Effector memory CD8-positive, alpha-beta T cell (primary cell): ENCODE measurements at places on chromosomes 7 and 10.

DNA sequence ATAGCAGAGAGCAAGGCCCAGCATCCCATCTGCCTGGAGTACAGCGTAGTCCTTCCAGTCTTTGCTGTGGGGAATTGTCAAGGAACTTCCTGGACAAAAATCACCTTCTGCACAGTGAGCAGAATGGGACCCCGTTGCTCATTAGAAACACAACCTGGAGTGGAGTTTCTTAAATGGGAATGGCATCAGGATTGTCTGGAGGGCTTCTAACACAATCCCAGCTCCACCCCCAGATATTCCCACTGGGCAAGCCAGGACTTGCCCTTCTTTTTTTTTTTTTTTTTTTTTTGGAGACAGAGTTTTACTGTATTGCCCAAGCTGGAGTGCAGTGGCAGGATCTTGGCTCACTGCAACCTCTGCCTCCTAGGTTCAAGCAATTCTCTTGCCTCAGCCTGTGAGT lies 356.4 kb downstream of the GALNT17 start:
- DNase-seq, result no peak
- no peaks in the 10 kb centered on the region for H3K4me1 ChIP-seq
- no peak overlapping the region for H3K4me3 ChIP-seq
- H3K36me3 ChIP-seq, result no peaks in the 10 kb centered on the region

- no peak overlapping the region for H3K27ac ChIP-seq
- H3K4me3 ChIP-seq, result no peak overlapping the region
Measured at GRCh38 chr7:85014936-85015660, 171.8 kb downstream of the SEMA3D start.

DNA sequence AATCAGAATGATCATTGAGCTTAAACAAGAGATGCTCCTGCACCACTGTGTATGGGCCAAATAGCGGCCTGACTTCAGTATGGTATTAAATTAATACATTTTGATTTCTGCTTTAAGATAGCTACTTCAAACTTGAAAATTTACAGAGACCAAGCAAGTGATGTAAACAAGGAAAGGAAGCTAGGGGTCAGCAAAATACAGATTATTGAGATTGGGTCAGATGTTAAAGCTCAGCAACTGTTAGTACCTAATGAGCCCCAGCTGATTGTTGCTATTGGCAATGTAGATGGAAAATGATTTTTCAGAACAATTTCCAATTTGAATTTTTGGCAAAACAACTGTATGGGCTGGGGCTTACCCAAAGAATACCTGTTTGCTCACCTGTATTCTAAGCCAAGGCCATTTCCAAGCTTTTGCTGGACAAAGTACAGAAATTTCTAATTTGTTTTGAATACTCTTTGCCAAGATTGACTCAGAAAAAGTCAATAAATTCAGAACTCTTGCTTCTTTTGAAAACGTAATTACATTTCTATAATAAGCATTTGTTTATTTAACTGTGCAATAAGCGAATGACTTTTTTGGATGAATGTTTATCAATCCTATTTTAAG lies 23.0 kb upstream of the DLD start:
- H3K4me1 ChIP-seq, result peaks cover 11% of the 10 kb centered on the region
- no peak overlapping the region for H3K4me3 ChIP-seq
- H3K27ac ChIP-seq, result no peak overlapping the region
- H3K36me3 ChIP-seq, result peaks cover 3% of the 10 kb centered on the region

- H3K36me3 ChIP-seq, result peaks cover 3% of the 10 kb centered on the region
- no peak overlapping the region for H3K27ac ChIP-seq
- H3K27me3 ChIP-seq, result peaks cover 19% of the 10 kb centered on the region
- no peaks in the 10 kb centered on the region for H3K4me1 ChIP-seq
Measured at GRCh38 chr10:69902835-69903535, 101.3 kb downstream of the COL13A1 start.

DNA sequence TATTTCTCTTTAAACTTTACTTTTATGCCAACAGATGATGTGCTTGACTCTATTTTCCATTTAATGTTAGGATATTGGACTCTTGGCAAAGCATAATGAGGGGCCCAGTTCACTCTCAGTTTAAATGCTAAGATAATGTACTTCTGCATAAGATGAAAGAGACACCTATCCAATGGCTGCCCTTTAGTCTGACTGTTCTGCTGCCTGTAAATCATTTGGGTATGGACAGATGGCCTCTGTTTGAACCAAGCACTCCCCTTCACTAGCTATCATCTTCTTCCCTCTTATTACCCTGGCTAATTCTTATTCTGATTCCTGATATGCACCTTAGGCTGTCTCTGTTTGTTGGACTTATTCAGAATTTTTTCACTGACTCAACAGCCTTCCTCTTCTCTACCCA lies 72.1 kb downstream of the SEM1 start:
- H3K4me3 ChIP-seq, result no peak overlapping the region
- no peaks in the 10 kb centered on the region for H3K36me3 ChIP-seq
- H3K4me1 ChIP-seq, result no peaks in the 10 kb centered on the region
- H3K27ac ChIP-seq, result no peak overlapping the region
- no peaks in the 10 kb centered on the region for H3K27me3 ChIP-seq

GRCh38 chr7:25864511-25864910 lies 287.5 kb upstream of the NFE2L3 start:
- peaks cover 71% of the 10 kb centered on the region for H3K27me3 ChIP-seq
- DNase-seq, result no peak
- H3K27ac ChIP-seq, result no peak overlapping the region

DNA sequence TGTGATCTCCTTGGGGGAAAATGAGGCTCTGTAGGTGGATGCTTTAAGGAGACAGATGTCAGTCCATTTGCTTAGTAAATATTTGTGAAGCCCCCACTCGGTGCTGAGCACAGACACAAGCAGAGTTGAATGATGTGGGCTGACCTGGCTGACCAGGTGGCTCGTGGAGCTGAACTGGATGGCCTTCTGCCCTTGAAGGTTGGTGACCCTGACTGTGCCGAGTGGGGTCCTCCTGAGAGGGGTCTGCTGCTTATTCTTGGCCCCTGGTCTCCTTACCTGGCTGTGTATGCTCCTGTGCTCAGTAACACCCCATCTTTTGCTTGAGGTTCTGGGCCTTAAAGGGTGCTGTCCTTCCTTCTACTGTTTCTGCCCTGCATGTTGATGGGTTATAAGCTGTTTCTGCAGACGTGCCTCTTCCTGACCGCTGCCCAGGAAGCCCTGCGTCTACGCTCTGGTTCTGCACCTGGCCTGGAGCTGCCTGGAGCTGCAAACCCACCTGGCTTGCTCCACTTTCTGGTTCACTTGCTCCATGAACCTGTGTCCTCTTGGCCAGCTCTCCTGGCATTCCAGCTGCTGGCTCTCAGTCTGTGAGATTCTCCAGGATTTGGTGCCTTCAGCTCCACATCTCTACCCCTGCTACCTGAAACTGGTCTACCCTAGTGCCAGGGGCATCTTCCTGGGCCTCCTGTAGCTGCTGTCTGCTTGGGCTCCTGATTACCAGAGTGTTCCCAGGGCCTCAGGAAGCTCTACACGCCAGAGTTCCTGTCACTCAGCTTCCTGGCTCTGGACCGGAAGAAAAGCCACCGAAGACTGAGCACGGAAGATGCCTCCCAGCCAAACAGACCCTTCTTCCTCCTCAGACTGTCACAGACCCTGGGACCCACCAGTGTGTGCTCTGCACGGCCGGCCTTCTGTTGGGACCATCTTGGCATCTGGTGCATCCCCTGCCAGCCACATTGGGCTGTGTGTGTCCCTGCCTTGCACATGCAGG lies 76.5 kb downstream of the ADCY1 start:
- H3K4me1 ChIP-seq, result no peaks in the 10 kb centered on the region
- no peak for DNase-seq
- no peaks in the 10 kb centered on the region for H3K27me3 ChIP-seq
- H3K36me3 ChIP-seq, result no peaks in the 10 kb centered on the region

- no peak for DNase-seq
- H3K4me1 ChIP-seq, result no peaks in the 10 kb centered on the region
- no peaks in the 10 kb centered on the region for H3K27me3 ChIP-seq
- H3K36me3 ChIP-seq, result no peaks in the 10 kb centered on the region
Measured at GRCh38 chr10:26057466-26057865, 123.4 kb downstream of the MYO3A start.

DNA sequence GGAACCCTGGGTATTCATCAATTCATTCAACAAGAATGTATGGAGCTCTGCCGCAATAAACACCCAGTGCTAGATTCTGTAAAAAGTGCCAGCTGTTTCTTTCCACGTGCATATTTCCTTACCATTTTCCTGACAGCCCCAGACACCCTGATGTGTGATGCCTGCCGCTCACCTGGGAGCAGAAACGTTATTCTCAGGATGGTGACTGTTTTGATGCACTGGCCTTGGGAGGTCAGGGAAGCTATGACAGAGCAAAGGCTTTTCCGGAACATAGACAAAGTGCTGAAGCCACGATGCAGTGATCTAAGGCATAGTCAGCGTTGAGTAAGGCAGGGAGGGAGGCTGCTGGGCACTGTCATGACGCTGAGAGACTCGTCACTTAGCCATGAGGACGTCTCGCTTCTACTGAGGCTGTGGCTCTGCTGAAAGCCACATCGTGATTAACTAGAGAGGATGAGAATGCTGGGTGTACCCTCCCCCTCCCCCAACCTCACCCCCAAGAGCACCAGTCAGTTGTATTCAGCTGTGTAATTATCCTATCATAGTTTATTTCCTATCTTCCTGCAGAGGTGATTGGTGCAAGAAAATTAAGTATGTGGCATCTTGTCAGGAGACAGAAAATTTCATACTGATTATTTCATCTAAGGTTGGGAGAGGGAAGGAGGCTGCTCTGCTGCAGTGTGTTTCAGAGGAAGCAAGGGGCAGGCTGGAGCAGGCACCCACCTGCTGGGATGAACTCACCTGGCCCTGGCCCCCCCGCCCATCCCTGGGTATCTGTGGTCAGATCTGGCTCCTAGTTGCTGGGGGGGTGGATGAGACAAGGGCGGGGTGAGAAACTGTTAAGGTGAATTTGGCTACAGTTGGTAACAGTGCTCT lies 48.8 kb upstream of the SMNDC1 start:
- H3K4me3 ChIP-seq, result peak overlapping the region; percentile 49
- H3K27me3 ChIP-seq, result no peaks in the 10 kb centered on the region
- peaks cover 51% of the 10 kb centered on the region for H3K4me1 ChIP-seq

DNA sequence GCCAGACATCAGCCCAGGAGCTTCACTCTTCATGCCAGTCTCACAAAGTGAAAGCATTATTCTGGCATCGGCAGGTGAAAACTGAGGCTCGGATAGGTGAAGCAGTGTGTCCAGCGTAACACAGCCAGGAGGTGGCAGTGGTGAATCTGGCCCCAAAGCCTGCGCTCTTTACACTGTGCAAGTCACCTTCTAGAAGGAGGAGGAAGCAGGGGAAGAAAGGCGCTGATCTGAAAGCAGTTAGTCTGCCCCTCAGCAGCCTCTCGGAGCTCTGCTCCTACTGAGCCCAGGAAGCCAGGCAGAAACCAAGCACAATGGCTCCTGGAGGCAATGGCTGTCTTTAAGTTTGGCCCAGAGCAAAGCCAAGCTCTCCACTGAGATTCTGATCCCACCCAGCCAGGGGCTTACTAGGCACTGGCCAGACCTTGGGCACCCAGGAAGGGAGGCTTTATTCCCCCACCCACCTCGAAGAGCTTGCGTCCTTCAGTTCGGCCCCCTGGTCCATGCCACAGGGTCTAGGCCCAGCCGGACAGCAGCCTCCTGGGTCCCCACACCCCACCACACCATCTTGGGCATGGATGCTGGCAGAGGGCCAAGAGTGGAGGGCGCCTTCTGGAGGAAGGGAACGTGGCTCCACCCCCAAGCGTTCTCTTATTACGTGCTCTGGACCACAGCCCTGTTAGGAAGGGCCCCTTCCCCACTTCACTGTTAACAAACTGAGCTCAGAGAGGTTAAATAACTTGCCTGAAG lies 104.5 kb downstream of the GRID1 start:
- H3K27me3 ChIP-seq, result peaks cover 74% of the 10 kb centered on the region
- no peak for DNase-seq
- H3K4me3 ChIP-seq, result no peak overlapping the region

- H3K27me3 ChIP-seq, result peaks cover 17% of the 10 kb centered on the region
- DNase-seq, result no peak
- no peaks in the 10 kb centered on the region for H3K4me1 ChIP-seq
- H3K36me3 ChIP-seq, result no peaks in the 10 kb centered on the region
- no peak overlapping the region for H3K27ac ChIP-seq
Measured at GRCh38 chr7:157981778-157982177, 605.8 kb downstream of the PTPRN2 start.

GRCh38 chr10:128894641-128895040 lies 572.4 kb upstream of the MGMT start:
- H3K27me3 ChIP-seq, result no peaks in the 10 kb centered on the region
- no peaks in the 10 kb centered on the region for H3K36me3 ChIP-seq
- no peak overlapping the region for H3K27ac ChIP-seq
- H3K4me3 ChIP-seq, result no peak overlapping the region
- H3K4me1 ChIP-seq, result no peaks in the 10 kb centered on the region
